Lung (tissue), 17 donors: ENCODE measurements at places on chromosomes 2 and 18.
A peak's percentile ranks its signal among the peaks of the same experiment; 100 is the strongest.

DNA sequence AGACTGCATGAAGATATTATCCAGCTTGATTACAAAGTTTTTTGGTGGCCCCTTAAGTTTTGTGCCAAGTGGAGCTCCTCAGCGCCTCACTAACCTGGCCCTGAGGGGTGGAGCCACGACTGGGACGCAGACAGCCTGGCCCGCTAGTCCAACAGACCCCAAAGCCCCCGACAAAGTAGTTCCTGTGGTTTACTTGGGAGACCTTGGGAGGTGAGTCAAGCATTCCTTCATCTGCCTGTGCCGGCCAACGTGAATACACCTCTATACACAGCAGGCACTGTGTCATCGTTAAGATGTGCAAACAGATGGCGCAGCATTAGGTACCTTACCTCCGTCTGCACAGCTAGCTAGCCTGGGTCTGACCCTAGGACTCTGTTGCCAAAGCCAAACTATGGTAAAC is 55.0 kb upstream of the LAMA1 start:
- DNase-seq = no peak

DNA sequence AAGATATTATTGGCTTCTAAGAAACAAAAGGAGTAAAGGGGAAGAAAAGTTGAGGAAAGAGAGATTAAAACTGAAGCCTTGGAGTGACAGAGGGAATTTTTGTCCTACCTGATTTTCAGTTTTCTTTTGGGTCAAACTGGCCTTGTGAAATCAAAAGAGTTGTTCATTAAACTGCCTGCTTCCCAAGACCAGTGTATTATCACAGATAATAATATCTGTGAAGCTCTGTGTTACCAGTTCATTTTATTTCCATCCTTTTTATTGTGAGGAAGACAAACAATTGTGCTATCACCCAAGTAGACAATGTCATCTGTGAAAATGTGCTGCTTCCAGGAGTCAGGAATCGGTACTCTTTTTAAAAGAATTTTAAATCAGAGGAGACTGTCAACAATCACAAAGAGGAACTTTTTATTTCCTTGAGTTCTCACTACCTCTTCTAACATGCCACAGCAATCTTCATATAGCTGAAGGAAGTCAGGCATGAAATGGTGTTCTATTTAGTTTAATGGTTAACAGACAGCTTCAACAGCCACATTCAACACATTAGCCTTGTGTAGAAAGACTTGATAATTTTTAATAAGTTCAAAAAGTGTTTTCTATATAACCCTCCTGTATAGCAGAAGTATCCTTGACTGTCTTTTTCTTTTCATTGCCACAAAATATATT is 554.8 kb downstream of the PIK3C3 start:
- DNase-seq = no peak

GRCh38 chr2:28224648-28225472 is 167.8 kb upstream of the FOSL2 start:
- DNase-seq = peak; percentile 49

DNA sequence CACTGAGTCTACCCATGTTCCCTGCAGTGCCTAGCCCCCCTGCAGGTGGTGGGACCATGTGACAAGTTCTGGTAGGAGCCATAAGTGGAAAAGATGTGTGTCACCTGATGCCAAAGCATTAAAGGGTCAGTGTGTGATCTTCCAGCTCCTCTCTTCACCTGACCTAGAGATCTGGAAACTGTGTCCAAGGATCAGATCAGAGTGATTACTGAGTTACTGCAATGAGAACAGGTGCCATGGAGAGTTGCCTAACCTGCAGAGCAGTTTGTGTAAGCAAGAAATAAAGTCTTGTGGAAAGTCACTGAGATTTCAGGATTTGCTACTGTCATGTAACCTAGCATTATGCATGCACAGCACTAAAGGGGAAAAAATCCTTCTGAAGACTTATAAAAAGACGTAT is 90.6 kb downstream of the ACVR1C start:
- no peak for DNase-seq

DNA sequence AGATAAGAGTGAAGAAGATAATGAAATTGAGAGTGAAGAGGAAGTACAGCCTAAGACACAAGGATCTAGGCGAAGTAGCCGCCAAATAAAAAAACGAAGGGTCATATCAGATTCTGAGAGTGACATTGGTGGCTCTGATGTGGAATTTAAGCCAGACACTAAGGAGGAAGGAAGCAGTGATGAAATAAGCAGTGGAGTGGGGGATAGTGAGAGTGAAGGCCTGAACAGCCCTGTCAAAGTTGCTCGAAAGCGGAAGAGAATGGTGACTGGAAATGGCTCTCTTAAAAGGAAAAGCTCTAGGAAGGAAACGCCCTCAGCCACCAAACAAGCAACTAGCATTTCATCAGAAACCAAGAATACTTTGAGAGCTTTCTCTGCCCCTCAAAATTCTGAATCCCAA is 15.7 kb downstream of the MSH6 start:
- DNase-seq = no peak
